ENCODE measurements at places on chromosomes 7 and 10.
A peak's percentile ranks its signal among the peaks of the same experiment; 100 is the strongest.

DNA sequence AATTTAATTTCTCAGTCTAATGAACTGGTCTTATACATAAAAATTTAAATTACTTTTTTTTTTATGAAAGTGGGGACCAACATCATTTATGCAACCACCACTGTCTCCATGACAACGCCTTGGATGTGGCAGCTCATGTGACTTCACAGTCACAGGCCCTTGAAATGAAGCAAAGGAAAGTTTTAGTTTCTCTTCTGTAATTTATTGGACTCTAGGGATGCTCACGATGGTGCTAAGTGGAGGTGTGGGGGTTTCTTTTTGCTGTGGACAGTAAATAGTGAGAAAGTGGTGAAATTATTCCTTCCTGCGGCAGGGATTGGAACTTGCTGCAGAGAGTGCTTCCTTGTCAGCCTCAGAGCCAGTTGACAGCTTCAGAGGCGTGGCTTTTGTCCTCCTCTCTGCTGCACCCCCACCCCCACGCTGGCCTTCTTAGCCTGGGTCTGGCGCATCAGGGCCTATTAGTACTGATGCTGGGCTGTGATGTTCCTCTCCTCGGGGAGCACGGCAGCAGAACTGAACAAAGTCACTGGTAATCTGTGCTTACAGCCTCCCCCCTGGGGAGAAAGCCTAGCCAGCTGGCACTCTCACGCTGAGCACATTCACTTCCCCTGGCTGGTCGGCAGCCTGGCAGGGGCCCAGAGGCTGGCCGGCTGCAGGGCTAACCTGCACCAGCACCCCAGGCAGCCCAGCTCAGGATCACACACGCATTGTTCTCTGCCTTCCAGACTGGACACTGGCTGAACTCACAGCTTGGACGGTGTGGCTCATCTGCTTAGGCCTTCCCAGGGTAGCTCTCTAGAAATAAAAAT lies 517.5 kb upstream of the GALNT17 start:
- DNase-seq: no peak

DNA sequence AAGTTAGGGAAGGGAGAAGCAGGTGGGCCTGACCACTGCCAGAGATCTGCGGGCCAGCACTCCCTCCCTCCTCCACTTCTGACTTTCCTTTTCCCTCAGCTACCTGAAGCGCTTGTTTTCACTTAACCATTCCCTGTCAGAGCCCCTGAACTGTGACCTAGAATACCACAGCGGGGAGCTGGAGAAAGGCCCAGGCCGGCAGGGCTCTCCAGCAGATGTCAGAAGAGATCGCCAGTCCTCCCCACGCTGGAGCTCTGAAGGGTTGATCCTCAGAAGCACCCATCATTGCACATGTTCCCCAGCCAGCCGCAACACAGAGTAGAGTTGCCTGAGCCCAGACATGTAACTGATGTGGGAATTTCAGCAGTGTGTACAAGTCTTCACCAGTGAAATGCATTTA lies 44.4 kb upstream of the GAD2 start:
- no peak for DNase-seq

- no peak for DNase-seq
Observed at GRCh38 chr10:19347621-19348020, 299.0 kb downstream of the MALRD1 start.

GRCh38 chr10:69503001-69503895 lies 52.0 kb downstream of the TSPAN15 start:
- no peak for DNase-seq

DNA sequence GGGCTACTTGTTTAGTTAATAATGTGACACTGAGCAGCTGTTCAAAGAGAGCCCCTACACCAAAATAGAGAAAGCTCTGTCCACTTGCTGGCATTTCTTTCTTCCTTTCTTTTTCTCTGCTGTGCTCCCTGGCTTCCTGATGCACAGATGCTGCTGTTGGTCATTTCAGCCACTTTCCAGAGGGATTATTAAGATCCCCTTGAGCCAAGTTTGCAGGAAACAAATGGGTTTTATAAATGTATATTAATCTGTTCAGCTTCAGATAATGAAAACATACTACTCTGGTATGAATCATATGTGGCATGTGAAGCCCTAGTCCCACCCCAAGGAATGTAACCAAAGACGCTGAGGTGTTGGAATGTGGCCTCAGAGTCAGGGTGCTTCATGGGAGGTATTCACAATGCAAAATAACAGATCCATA lies 638.2 kb upstream of the FZD8 start:
- no peak for DNase-seq

GRCh38 chr10:100912013-100912604 lies 654 bp upstream of the SLF2 start:
- DNase-seq: no peak

GRCh38 chr7:101232141-101232850 lies 5.3 kb downstream of the CLDN15 start:
- DNase-seq: no peak

DNA sequence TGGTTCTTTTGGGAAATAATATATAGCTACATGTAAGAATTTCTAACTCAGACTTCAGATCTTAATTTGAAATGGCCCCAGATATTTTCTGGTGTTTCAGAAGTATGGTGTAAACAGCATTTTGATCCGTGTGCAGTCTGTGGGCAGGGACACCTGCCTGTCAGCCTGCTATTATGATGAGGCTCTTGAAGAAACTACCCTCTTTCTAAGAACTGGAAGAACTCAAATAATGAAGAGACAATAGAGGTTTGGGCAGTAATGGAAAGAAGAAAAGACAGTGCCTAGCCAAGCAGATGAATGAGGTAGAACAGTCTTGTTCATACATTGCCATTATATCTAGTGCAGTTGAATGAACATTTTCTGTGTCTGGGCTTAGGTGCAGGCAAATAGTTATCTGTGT lies 256.6 kb downstream of the ARHGAP21 start:
- DNase-seq: no peak

DNA sequence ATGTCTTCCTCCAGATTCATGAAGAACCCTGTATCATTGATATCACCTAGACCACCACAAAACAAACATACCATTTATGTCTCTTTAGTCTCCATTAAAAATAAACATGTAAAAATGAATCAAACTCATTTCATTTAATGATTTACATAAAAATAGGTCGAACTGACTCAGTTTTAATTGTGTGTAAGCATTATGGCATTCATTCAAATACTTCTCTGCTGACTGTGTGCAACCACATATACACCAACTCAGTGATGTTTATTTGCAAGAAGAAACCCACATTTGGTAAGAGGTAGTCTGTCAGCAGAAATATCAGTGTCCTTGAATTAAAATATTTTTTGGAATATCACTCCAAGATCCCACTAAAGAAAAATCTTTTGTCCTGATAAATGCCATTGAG lies 30.5 kb downstream of the ABCB1 start:
- DNase-seq: no peak

DNA sequence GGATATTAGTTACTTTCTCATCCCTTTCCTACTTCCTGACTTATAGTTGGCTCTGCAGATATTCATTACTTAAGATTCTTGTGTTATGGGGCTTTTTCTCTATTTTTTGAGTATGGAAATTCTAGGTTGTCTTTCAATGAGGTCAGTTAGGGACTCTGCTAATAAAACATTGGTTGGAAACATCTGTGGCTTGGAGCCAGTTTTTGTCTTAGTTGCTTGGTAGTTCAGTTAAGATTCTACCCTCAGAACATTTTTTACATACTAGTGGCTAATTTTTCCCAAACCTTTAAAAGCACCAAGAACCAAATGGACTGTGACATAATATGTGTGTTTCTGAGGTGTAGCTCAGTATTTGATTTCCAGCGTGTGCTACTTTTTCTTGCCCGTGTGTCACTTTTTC lies 305.6 kb upstream of the FZD1 start:
- no peak for DNase-seq

- DNase-seq: no peak
Observed at GRCh38 chr7:526460-527034, 6.9 kb upstream of the PDGFA start.

- DNase-seq: peak; percentile 62
Observed at GRCh38 chr10:70659306-70659705, 13.0 kb upstream of the ADAMTS14 start.

GRCh38 chr7:156635529-156636385 lies 4.8 kb upstream of the RNF32 start:
- DNase-seq: no peak

DNA sequence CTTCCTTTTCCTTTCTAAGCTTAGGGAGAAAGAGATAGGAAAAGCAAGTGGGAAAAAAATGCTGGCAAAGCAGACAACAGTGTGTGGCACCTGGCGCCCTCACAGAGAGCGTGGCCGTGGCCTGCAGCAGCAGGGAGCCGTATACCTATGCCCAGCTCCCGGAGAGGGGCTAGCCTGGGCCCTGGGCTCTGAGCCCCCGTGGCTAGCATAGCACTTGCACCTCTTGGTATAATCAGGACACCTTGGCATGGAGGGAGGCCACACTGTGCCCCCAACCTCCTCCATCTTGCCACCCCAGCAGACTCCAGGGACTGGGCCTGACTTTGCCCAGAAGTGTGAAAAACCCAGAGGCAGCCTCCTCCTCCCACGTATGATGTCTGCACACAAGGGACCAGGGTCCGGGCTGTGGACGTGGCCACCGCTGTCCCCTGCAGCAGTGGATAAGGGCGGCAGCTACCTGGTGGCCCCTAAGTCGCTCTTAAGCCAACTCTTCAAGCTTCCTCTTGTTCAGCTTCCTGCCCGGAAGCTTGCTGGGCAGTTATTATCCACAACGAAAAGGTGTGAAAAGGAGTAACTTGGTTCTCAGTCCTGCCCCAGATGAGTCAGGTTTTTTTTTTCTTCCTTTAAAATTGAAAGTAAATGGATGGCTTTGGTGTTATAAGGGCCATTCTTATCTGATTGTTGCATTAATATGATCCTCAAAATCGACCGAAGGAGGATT lies 249.1 kb upstream of the PITRM1 start:
- no peak for DNase-seq

GRCh38 chr10:47152861-47153349 lies 147.1 kb upstream of the GDF10 start:
- DNase-seq: peak; percentile 65

DNA sequence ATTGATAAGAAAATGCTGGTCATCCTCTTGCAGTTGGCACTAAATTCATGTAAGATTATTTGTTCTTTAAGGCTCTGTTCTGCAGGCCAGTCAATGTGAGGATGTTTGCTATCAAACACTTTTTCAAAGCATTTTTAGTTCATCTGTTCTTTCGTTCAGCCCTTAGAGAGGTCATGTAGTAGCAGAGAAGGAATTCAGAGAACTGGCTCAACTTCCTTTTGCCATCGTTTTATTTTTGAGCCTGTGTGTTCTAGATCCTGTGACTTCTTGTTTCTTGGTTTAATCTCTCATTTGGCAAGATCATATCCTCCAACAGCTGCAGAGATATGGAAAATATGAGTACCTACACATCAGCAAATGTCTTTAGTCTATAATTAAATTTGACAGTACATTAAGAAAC lies 184.3 kb downstream of the NRP1 start:
- no peak for DNase-seq

- no peak for DNase-seq
Observed at GRCh38 chr10:28467615-28468014, 65.3 kb upstream of the WAC start.

- DNase-seq: no peak
Observed at GRCh38 chr7:94069162-94069739, 65.1 kb upstream of the BET1 start.

DNA sequence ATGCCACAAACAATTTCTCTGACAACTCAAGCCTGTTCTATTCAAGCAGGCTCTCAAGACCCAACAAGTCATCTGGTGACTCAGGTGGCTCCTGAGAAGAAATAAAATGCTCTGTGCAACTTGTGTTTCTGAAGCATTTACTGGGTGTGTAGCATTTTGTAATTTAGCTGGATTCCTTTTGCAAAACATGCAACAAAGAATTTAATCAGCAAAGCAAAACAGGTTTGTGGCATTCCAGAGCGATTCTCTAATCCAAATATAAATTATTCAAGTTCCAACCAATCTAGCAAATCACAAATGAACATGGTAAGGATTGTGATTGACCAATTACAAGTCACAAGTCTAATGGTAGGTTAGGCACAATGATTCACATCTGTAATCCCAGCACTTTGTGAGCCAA lies 39.8 kb upstream of the C10orf67 start:
- DNase-seq: no peak

- no peak for DNase-seq
Observed at GRCh38 chr7:30188811-30189210, 54.0 kb downstream of the MTURN start.

GRCh38 chr7:145916776-145917175 lies 199.8 kb upstream of the CNTNAP2 start:
- DNase-seq: no peak

DNA sequence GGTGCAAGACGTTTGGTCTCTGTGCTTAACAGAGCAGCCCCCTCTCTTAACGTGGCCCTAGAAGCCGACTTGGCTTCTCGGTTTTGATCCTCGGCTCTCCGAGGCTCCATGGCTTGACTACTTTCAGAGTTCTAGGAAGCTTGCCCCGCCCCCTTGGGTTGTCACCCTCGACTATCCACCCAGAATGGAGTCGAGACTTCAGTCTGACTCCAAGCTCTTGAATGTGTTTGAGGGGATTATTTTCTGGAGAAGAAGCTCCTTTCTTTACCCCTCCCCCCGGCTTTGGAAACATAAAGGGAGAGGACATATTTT lies 448 bp downstream of the SEC24C start:
- peak; percentile 79 for DNase-seq

- no peak for DNase-seq
Observed at GRCh38 chr7:2710901-2711551, 23.0 kb downstream of the AMZ1 start.
